ENCODE measurements at places on chromosomes 16 and 17. TPM values are rescaled to one million over a fixed set of nuclear protein-coding genes. Genes with fewer than 3 reads are reported as not detected.

Gene ETV4
- total RNA-seq = 1.3 TPM

Gene TSPAN10
- 2.1 TPM for total RNA-seq

Gene BICDL2
- under 0.01 TPM for total RNA-seq

Gene SLC16A5
- total RNA-seq = 6.1 TPM

Gene CPHXL2
- not detected for total RNA-seq

Gene DNAH9
- total RNA-seq = not detected

Gene DEXI
- 64.0 TPM for total RNA-seq

Gene ZNF385C
- total RNA-seq = under 0.01 TPM

Gene KRT24
- not detected for total RNA-seq

Gene ABCC3
- total RNA-seq = 17.1 TPM

Gene SEPTIN12
- not detected for total RNA-seq

Gene IGSF6
- not detected for total RNA-seq

Gene TMEM235
- not detected for total RNA-seq

Gene CX3CL1
- 0.09 TPM for total RNA-seq

Gene KRT25
- total RNA-seq = not detected

Gene CYBC1
- 65.9 TPM for total RNA-seq

Gene ITGAX
- under 0.01 TPM for total RNA-seq

Gene AGRP
- total RNA-seq = not detected

Gene EVI2A
- 1.00 TPM for total RNA-seq

Gene SLC5A2
- not detected for total RNA-seq

Gene SULT1A1
- total RNA-seq = 6.4 TPM

Gene ZNF200
- total RNA-seq = 6.5 TPM

Gene CIAPIN1
- 33.8 TPM for total RNA-seq

All from smooth muscle cell of bladder (primary cell).